AG09319 (cell line): ENCODE measurements at places on chromosomes 7 and 10.

DNA sequence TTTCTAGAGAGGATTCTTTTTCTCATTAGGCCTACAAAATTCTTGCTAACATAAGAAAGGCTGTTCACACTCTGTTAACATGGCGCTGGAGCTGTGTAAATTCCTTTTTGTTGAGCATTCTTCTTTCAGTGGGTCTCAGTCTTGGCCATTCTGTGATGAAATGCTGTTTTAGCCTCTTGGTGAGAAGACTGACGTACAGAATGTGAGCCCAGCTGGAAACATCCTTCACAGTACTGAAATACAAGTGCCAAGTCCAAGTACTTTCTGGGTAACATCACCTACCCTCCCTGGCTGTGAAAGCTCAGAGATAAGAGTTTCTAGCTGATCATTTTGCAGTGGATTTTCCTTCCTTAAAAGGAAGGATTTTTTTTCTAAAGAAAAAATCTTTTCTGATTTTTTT lies 231.8 kb downstream of the AHR start:
- DNase-seq: no peak

GRCh38 chr10:119290301-119291048 lies 83.1 kb downstream of the GRK5 start:
- DNase-seq: no peak

DNA sequence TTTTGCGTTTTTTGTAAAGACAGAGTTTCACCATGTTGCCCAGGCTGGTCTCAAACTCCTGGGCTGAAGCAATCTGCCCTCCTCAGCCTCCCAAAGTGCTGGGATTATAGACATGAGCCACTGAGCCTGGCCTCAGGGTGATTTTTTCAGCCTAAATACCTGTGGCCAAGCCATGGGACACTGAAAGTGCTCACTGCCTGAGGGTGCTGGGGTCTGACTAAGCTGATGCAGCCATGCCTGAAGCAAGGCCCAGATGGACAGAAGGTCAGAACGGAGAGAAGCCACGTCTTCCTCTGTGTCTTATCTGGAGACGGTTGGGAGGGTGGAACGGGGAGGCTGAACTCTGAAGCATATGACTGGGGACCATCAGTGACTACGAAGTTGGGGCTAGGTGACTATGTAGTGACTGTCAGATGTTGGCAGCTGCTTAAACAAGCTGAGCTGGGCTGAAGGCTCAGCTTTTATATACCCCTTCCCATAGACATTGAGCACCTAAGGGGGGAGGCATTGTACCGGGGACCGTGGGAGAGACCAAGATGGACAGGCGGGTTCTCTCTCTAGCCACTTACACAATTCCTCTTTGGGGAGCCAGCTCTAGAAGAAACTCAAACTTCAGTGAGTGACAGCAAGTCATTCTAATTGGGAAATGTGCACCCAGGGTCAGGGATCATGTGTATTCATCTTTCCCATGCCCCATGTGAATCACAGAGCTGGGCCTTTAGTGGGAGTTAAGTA lies 73.3 kb upstream of the HABP2 start:
- DNase-seq: no peak

DNA sequence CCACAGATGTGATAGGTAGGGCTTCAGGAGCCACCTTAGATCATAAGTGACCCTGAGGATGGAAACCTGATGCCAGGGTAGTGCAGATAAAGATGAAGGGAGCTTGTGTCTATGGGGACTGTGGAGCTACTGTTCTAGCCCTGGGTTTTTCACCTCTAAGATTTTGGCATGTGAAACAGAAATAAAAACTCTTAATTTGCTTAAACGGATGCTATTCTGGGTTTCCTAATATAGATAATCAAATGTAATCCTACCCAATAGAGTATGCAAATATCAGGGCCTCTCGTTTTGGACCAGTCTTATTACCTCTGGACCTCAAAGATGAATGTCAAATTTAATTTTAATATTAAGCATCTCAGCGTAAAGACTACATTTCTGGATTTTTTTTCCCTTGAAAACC lies 49.3 kb downstream of the ABCB4 start:
- DNase-seq: no peak

- DNase-seq: peak; percentile 61
Observed at GRCh38 chr10:47165711-47166404, 134.1 kb upstream of the GDF10 start.

DNA sequence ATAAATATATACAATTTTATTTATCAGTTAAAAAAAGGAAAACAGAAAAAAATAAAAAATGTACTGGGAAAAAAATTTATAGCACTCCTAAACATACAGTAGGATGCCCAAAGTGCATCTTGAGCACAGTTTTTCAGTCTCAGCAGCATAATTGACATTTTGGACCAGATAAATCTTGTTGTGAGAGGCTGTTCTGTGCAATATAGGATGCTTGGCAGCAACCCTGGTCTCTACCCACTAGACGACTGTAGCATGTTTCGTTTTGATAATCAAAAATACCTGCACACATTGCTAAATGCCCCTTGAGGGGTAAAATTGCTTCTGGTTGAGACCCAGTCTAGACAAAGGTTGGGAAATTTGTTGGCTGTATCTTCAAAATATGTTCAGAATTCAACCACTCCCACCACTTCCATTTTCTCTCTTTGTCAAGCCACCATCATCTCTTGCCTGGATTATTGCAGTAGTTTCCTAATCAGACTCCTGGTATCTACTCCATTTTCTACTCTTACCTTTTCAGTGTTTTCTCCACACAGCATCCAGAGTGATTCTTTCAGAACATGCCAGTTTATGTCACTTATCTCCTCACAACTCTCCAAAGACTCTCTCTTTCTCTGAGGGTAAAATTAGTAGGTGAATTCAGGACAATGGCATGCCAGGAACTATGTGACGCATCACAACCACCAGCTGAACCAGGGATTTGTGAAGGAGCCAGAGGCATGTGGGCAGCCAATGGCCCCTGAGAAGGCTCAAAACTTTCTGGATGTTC lies 91.4 kb downstream of the GPR85 start:
- peak; percentile 23 for DNase-seq

- no peak for DNase-seq
Observed at GRCh38 chr10:4719671-4720070, 106.3 kb upstream of the AKR1E2 start.

DNA sequence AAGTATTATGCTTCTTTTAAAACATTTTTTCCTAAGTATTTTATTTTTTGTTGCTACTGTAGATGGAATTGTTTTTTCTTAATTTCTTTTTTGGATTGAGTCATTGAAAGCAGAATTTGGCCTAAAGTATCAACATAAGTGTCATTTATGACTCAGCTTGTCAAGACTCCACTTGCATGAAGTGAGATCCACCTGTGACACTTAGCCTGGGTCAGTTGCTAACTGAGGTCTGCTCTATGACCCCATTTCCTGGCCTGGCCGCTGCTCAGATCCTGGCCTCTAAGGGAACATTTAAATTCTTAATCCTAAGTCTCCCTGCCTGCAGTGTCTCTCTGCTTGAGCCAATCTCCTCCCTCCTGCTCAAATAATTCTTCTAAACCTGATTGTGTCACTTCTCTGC lies 35.5 kb downstream of the TMEM270 start:
- DNase-seq: no peak

GRCh38 chr7:47803025-47803424 lies 145.2 kb downstream of the PKD1L1 start:
- DNase-seq: no peak

DNA sequence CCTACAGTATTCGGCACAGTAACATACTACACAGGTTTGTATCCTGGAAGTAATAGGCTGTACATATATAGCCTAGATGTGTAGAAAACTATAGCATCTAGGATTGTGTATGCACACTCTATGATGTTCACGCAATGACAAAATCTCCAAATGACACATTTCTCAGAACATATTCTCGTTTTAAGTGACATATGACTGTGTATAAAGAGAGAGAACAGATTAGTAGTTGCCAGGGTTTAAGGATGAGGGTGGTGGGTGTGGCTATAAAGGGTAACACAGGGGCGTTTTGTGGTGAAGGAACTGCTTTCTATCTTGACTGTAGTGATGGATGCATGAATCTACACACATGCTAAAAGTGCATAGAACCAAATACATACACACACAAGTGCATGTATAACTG lies 101.2 kb downstream of the ARL4A start:
- no peak for DNase-seq

DNA sequence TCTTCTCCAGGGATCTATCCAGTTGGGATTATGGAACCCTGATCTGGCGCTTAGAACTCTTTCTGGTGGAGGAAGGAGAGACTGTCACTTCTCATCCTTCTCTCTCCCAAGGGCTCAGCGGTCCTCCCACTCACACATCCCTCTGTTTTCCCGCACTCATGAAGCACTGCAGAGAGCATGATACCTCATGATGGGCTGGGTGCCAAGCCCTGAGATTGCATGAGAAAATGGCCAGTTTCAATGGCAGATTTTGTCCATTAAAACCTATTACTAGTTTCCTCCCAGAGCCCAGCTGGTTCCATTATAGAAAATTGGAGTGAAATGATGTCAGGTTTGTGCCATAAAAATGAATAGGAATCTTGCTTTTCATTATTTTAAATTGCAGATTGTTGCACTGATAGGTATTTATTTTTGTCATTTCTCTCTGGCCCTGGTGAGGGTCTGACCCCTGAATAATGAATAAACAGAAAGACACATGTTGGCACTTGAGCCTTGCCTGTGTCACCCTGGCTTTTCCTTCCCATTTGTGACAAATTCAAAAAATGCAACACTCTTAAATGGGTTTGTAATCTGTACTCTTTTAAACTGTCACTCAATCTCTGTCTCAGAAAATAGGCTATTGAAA lies 1151.1 kb downstream of the TYW1 start:
- DNase-seq: no peak
